ENCODE measurements at places on chromosomes 13 and 19. TPM values are rescaled to one million over a fixed set of nuclear protein-coding genes. Genes with fewer than 3 reads are reported as not detected.

The TMPRSS9 gene
- total RNA-seq = not detected

DNA sequence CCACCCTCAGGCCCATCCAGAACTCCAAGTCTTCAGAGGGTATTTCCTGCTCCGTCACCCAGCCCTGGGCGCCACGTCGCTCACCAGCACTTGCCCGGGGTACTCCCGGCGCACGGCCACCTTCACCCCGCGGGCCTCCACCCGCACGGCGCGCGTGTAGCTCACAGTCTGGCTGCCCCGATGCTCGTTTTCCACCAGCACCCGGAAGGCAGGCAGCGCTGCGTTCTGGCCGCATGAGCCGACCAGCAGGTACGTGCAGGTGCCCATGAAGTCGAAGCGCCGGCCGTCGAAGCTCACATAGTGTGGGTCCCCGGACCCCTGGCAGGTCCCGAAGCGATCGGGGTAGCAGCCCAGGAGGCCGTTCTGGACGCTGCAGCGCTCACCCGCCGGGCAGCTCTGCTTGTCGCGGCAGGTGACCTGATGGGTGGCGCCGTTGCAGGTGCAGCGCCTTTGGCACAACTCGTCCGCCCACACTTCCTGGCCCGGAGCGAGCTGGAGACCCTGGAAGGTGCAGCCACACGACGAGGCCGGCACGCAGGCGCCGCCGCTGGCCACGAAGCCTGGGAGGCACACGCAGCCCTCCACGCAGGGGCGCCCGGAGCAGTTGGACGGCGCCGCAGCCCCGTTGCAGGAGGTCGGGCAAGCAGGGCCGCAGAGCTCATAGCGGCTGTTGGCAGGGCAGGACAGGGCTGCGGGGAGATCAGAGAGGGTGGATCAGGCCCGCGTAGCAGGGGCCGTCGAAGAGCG is 19.2 kb downstream of the FCGBP start:
- DNase-seq = no peak
- no peak overlapping the region for H3K27ac ChIP-seq
- no peaks in the 10 kb centered on the region for H3K36me3 ChIP-seq
- H3K4me1 ChIP-seq = no peaks in the 10 kb centered on the region
- no peaks in the 10 kb centered on the region for H3K27me3 ChIP-seq
- H3K4me3 ChIP-seq = no peak overlapping the region

GRCh38 chr13:23919006-23919405 is 21.7 kb upstream of the C1QTNF9B start:
- no peaks in the 10 kb centered on the region for H3K36me3 ChIP-seq
- no peak overlapping the region for H3K27ac ChIP-seq
- H3K4me3 ChIP-seq = no peak overlapping the region
- no peaks in the 10 kb centered on the region for H3K4me1 ChIP-seq

DNA sequence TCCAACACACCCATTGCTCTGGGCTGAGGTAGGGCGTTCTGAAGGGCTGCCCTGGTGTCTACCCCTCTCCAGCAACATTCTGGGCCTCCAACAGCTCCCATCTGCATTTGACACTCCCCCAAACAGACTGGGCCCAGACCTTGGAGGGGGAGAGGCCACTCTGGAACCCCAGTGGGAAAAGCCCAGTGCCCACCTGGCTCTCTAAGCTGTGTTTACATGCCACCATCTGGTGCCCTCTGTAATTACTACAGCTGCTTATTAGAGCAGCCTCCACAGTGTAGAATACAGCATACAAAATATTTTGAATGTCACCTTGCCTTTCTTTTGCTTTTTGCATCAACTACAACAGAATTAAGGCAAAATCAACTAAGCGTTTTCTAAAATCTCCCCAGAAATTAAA is 35.8 kb upstream of the TM9SF2 start:
- H3K36me3 ChIP-seq = no peaks in the 10 kb centered on the region
- no peaks in the 10 kb centered on the region for H3K4me1 ChIP-seq
- H3K27ac ChIP-seq = no peak overlapping the region
- no peaks in the 10 kb centered on the region for H3K27me3 ChIP-seq
- no peak overlapping the region for H3K4me3 ChIP-seq

GRCh38 chr13:81987159-81987558 is 1646.2 kb upstream of the SPRY2 start:
- no peaks in the 10 kb centered on the region for H3K4me1 ChIP-seq
- no peaks in the 10 kb centered on the region for H3K36me3 ChIP-seq
- H3K27me3 ChIP-seq = no peaks in the 10 kb centered on the region
- no peak for DNase-seq

GRCh38 chr13:114219392-114219791 is 15.3 kb upstream of the CDC16 start:
- no peak for DNase-seq
- no peaks in the 10 kb centered on the region for H3K4me1 ChIP-seq
- no peak overlapping the region for H3K27ac ChIP-seq
- H3K27me3 ChIP-seq = no peaks in the 10 kb centered on the region

The DHDH gene
- total RNA-seq = 0.60 TPM

- H3K36me3 ChIP-seq = no peaks in the 10 kb centered on the region
- DNase-seq = peak; percentile 66
- H3K27ac ChIP-seq = no peak overlapping the region
These were observed 3.3 kb downstream of the CFD start for GRCh38 chr19:862581-863314.

DNA sequence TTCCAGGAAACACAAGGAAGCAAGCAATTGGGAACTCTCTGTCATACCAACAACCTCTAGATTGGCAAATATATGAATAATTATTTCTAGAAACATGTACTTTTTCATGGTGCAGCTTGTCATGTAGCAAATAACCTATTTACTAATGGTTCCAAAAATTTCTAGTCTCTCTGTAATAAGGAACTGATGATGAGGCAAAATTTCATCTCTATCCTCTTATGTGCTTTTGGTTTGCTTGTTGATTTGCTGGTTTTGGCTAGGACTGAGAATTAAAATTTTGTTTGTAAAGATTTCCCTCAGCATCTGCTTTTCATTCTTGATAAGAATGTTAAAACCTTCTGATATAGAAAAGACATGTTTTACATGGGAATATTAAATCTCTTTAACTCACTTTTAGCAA is 123.2 kb upstream of the UFM1 start:
- no peaks in the 10 kb centered on the region for H3K27me3 ChIP-seq
- DNase-seq = no peak
- H3K4me3 ChIP-seq = no peak overlapping the region
- H3K27ac ChIP-seq = no peak overlapping the region

The PHLDB3 gene
- 10.8 TPM for total RNA-seq

The PNPLA6 gene
- total RNA-seq = 101 TPM

The FCGBP gene
- 51.7 TPM for total RNA-seq

DNA sequence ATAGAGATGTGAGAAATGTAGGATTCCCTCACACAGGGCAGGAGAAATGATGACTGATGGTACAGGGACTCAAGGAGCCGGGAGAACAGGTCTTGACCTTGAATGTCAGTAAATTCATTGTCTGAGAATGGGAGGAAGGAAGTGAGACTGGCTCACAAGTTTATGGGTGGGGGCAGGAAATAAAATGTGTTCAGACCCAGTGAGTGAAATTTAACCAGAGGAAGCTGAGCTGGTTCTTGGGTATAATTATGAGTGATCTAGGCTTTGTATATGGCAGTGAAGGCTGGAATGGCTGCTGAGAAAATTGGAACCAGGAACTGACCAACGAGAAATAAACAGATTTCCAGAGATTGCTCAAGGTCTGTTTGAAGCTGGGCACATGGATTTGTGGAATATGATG is 6.3 kb upstream of the IGSF23 start:
- no peak overlapping the region for H3K27ac ChIP-seq
- no peak for DNase-seq
- no peaks in the 10 kb centered on the region for H3K27me3 ChIP-seq
- H3K4me1 ChIP-seq = no peaks in the 10 kb centered on the region

- DNase-seq = peak; percentile 75
- no peaks in the 10 kb centered on the region for H3K27me3 ChIP-seq
- H3K4me3 ChIP-seq = peak overlapping the region; percentile 59
- no peak overlapping the region for H3K27ac ChIP-seq
- H3K4me1 ChIP-seq = no peaks in the 10 kb centered on the region
These were observed 4.3 kb upstream of the DUXA start for GRCh38 chr19:57171551-57172081.

DNA sequence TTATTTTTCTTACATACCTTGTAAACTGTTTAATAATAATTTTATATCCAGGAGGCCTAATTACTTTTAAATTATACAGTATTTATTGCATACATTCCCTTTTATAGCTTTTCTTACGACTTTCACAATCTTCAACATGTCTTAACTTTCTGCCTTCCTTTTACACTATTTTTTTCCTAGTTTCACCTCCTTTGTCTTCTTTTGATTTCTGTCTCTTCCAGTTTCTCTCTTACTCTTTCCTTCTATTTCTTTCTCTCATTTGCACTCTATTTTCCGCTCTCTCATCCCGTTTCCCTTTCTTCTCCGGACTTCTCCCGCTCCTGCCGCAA is 11.5 kb downstream of the ZNF552 start:
- no peak for DNase-seq
- H3K4me3 ChIP-seq = peak overlapping the region; percentile 73
- peaks cover 2% of the 10 kb centered on the region for H3K4me1 ChIP-seq

- no peaks in the 10 kb centered on the region for H3K36me3 ChIP-seq
- no peak overlapping the region for H3K4me3 ChIP-seq
- H3K4me1 ChIP-seq = no peaks in the 10 kb centered on the region
- no peaks in the 10 kb centered on the region for H3K27me3 ChIP-seq
- no peak for DNase-seq
These were observed 171.8 kb downstream of the GPC6 start for GRCh38 chr13:93398167-93399035.

The IL17D gene
- 0.44 TPM for total RNA-seq

GRCh38 chr19:10180459-10180858 is 14.3 kb downstream of the DNMT1 start:
- no peak overlapping the region for H3K27ac ChIP-seq
- H3K36me3 ChIP-seq = peaks cover 3% of the 10 kb centered on the region
- DNase-seq = no peak
- no peak overlapping the region for H3K4me3 ChIP-seq
- H3K27me3 ChIP-seq = no peaks in the 10 kb centered on the region

DNA sequence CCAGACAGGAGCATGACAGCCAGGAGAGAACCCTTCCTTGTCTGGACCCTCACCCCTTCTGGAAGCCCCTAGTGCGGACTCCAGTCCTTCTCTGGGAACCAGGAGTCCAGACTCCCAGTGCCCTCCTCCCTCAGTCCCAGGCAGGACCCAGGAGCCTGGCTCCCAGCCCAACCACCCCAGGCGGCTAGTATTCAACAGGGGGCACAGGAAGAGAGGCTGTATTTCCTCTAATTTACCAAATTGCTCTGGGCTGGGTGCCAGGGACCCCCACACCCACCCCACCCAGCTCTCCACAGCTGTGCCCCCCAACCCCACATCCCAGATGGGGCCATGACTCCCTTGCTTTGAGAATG is 3.3 kb downstream of the GRIN2D start:
- peak; percentile 59 for DNase-seq
- peaks cover 20% of the 10 kb centered on the region for H3K27me3 ChIP-seq

DNA sequence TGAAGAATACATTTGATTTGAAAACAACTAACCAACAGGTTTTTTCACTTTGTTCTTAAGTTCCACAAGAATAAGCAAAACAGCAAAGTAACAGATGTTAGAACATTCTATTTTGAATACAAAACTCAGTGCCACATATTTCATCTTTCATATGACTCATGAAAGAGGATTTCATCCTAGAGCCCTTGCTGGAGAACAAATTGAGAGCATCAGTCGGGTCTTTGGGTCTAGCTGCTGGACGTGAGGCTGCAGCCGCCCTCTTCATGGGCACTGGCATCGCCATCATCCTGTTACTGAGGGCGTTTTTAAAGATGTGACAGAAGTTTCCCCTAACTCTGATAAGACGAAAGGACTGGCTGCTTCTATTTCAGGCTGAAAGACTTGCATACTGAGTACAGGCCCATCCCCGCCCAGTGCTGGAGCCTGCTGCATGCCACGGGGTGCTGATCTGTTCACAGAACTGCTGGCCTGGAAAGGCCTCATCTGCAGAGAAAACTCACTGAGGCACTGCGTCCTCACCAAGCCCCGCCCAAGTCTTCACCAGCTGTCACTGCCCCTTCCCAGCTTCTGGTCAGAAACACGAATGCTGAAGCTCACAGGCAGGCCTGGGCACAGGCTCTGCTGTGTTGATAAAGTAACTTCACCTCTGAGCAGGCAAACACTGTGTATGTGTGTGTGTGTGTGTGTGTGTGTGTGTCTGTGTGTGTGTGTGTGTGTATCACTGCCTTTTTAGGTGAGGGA is 101.4 kb downstream of the TUBGCP3 start:
- no peak for DNase-seq
- H3K27ac ChIP-seq = no peak overlapping the region
- no peaks in the 10 kb centered on the region for H3K36me3 ChIP-seq
- H3K4me1 ChIP-seq = no peaks in the 10 kb centered on the region
- H3K4me3 ChIP-seq = no peak overlapping the region
- no peaks in the 10 kb centered on the region for H3K27me3 ChIP-seq

The CPB2 gene
- not detected for total RNA-seq

All from kidney (tissue), 22 donors.